ENCODE measurements at places on chromosomes 7 and 10. TPM values are rescaled to one million over a fixed set of nuclear protein-coding genes. Genes with fewer than 3 reads are reported as not detected.

- no peaks in the 10 kb centered on the region for H3K36me3 ChIP-seq
- peaks cover 19% of the 10 kb centered on the region for H3K27me3 ChIP-seq
- no peak overlapping the region for H3K4me3 ChIP-seq
Observed at GRCh38 chr10:77514870-77515269, 122.7 kb downstream of the KCNMA1 start.

DNA sequence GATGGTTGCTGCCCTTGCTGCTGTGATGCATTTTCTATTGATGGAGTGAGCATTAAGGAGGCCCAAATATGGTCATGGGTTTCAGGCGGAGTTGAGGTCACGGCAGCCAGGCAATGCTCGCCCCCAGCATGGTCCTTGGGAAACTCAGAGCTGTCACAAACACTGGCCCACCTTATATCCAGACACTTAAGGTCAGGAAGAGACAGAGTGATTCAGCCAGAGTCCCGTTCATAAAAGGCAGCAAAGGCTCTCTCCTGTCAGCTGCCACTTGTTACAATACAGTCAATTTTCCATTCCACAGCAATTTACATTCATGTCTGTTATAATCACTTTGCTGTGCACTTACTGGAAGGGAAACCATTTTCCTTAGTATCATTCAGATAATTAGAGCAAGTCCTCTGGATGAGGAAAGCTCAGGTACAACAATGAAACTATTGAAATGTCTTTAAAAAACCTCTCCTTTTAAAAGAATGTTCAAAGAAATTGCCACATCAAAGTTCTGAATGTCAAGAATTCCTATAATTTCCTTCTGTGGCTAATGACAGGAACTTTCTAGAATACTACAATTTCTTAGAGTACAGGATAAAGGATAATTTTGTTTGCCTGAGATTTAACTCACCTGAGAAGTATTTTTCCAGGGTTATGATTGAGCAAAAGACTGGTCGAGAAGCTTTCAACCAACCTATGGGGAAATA lies 14.8 kb upstream of the ANKRD1 start:
- no peak overlapping the region for H3K4me3 ChIP-seq
- peaks cover 16% of the 10 kb centered on the region for H3K4me1 ChIP-seq
- no peak for DNase-seq
- peaks cover 6% of the 10 kb centered on the region for H3K27me3 ChIP-seq
- no peaks in the 10 kb centered on the region for H3K36me3 ChIP-seq

- no peak overlapping the region for H3K4me3 ChIP-seq
- no peaks in the 10 kb centered on the region for H3K27me3 ChIP-seq
- H3K36me3 ChIP-seq = no peaks in the 10 kb centered on the region
Observed at GRCh38 chr7:38367301-38367890, 94.0 kb upstream of the TARP start.

Gene UPK3B
- total RNA-seq = 4.7 TPM

GRCh38 chr7:55690-56248 lies 136.6 kb upstream of the FAM20C start:
- no peak overlapping the region for H3K27ac ChIP-seq
- H3K4me3 ChIP-seq = no peak overlapping the region
- H3K4me1 ChIP-seq = no peaks in the 10 kb centered on the region

DNA sequence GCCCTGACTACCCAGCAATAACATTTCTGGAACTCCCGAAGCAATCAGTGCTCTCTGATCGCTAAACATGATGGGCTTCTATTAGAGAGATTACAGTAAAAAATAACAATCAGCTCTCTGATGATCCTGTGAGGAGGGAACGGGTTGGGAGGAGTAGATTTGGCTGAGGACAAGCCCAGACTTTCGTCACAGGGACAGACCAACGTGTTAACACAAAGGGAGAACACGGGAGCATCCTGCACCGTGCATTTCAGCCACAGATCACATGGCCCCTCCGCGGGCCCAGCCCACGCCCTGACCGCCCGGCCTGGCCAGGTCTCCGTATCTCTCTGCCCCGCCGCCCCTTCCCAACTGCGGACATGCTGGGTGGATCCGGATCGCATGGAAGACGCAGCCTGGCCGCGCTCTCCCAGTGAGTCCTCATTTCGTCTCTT lies 95.0 kb upstream of the AGBL3 start:
- H3K4me3 ChIP-seq = peak overlapping the region; percentile 79
- DNase-seq = peak; percentile 37
- H3K27ac ChIP-seq = peak overlapping the region; percentile 94
- peaks cover 14% of the 10 kb centered on the region for H3K36me3 ChIP-seq

DNA sequence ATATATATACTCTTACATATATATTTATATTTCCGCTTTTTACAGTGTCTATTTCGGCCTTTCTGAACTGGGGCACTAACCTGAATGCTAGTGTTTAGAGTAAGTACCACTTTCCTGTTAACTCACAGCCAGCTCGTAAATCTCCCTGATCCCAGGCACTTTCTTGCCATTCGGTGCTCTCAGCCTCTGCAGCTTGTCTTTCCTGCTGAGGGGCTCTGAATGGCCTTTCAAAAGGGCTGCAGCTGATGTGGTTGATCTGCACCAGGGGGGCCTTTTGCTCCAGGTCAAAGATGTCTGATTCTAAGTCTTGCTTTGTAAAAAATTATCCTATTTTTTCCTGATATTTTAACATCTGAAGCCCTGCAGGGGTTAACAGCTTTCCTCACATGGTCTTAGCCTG lies 25.5 kb upstream of the HPS1 start:
- H3K27me3 ChIP-seq = peaks cover 34% of the 10 kb centered on the region
- no peak for DNase-seq
- H3K4me1 ChIP-seq = peaks cover 1% of the 10 kb centered on the region
- no peak overlapping the region for H3K4me3 ChIP-seq
- H3K36me3 ChIP-seq = no peaks in the 10 kb centered on the region

GRCh38 chr7:22403344-22403743 lies 46.4 kb upstream of the RAPGEF5 start:
- no peak overlapping the region for H3K27ac ChIP-seq

DNA sequence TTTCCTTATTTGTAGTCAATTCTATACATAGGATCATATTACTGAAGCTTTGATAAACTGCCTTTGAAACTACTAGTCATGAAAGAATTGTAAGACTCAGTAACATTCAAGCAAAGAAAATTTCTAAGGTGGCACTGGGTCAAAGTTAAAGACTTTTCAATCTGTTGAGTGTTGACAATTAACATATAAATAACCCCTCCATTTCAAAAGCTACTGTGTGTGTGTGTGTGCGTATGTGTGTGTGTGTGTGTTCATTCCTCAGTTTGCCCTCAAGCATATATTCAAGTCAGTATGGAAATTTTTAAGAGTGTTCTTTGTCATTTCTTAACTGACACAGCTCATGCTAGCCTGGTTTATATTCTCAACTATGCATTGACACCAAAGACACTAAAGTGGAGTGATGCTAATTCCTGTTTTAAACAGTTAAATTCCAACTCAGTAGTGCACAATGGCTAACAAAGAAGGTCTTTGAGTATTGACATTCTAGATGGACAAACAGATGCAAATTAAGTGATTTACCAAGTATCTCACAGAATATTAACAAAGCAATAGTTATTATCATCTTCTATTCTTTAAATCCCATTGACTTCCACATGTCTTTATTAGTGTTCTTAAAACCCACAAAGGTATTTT lies 314.8 kb upstream of the GRM3 start:
- no peaks in the 10 kb centered on the region for H3K4me1 ChIP-seq
- H3K36me3 ChIP-seq = no peaks in the 10 kb centered on the region
- H3K4me3 ChIP-seq = no peak overlapping the region
- no peaks in the 10 kb centered on the region for H3K27me3 ChIP-seq
- DNase-seq = no peak

Gene MYH16
- not detected for total RNA-seq

DNA sequence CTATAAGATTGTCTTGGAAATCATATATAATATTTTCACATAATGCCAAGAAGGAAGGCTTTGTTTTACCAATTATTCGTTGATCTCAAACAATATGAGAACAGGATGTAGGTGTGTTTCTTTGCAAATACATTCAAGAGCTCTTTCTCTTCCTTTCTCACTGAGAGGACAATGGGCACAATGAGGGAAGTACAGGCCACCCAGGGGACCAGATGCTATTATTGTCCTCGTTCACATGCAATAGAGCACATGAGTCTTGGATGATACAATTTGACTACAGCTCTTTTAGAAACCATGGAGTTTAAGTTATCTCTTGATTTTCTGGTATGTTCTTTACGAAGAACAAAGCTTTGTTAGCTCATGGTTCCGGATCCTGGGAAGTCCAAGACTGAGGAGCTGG lies 323.7 kb upstream of the KLF6 start:
- DNase-seq = no peak
- no peak overlapping the region for H3K27ac ChIP-seq
- H3K4me3 ChIP-seq = no peak overlapping the region
- H3K36me3 ChIP-seq = no peaks in the 10 kb centered on the region
- no peaks in the 10 kb centered on the region for H3K4me1 ChIP-seq
- H3K27me3 ChIP-seq = no peaks in the 10 kb centered on the region

GRCh38 chr7:76272142-76272541 lies 30.3 kb upstream of the HSPB1 start:
- H3K36me3 ChIP-seq = no peaks in the 10 kb centered on the region
- H3K4me1 ChIP-seq = peaks cover 7% of the 10 kb centered on the region
- H3K4me3 ChIP-seq = no peak overlapping the region
- no peak overlapping the region for H3K27ac ChIP-seq
- peaks cover 66% of the 10 kb centered on the region for H3K27me3 ChIP-seq

All from progenitor cell of endocrine pancreas (in vitro differentiated cells).